ENCODE measurements at places on chromosomes 6 and 20.

DNA sequence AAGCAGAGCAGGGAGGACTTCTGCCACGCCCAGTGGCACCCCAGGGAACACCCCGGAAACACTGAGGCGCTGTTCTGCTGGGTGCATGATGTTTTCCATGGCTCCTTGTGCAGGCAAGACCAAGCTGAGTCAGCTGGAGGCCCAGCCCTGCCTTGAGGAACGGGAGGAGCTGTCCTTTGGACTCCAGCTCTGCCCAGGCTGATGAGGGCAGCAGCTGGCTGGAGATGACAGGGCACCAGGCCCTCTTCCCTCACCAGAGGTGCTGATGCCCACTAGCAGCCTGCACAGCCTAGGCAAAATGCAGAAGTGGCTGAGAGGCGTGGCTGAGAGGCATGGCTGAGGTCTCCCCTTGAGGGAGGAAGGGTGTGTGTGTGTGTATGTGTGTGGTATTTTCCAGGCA, 2.4 kb downstream of the C6orf132 start:
- DNase-seq: no peak
- H3K4me1 ChIP-seq: peaks cover 64% of the 10 kb centered on the region
- no peak overlapping the region for H3K4me3 ChIP-seq
- no peaks in the 10 kb centered on the region for H3K27me3 ChIP-seq
- H3K27ac ChIP-seq: peak overlapping the region; percentile 94

GRCh38 chr20:48153523-48153922, 368.2 kb upstream of the SULF2 start:
- H3K27ac ChIP-seq: no peak overlapping the region
- no peaks in the 10 kb centered on the region for H3K36me3 ChIP-seq
- H3K4me1 ChIP-seq: no peaks in the 10 kb centered on the region
- no peak overlapping the region for H3K4me3 ChIP-seq
- peaks cover 13% of the 10 kb centered on the region for H3K27me3 ChIP-seq
- DNase-seq: no peak

- peaks cover 4% of the 10 kb centered on the region for H3K4me1 ChIP-seq
- H3K4me3 ChIP-seq: no peak overlapping the region
- no peak overlapping the region for H3K27ac ChIP-seq
- H3K27me3 ChIP-seq: no peaks in the 10 kb centered on the region
- DNase-seq: no peak
Observed at GRCh38 chr6:1066449-1067090, 245.3 kb upstream of the FOXQ1 start.

GRCh38 chr6:28263922-28264321, 3.0 kb upstream of the ZSCAN26 start:
- H3K27me3 ChIP-seq: no peaks in the 10 kb centered on the region
- H3K27ac ChIP-seq: no peak overlapping the region
- H3K4me1 ChIP-seq: peaks cover 10% of the 10 kb centered on the region
- no peaks in the 10 kb centered on the region for H3K36me3 ChIP-seq
- H3K4me3 ChIP-seq: no peak overlapping the region
- DNase-seq: no peak

GRCh38 chr6:147595961-147596360, 87.5 kb downstream of the SAMD5 start:
- no peak overlapping the region for H3K4me3 ChIP-seq
- H3K27ac ChIP-seq: no peak overlapping the region
- no peaks in the 10 kb centered on the region for H3K4me1 ChIP-seq
- no peaks in the 10 kb centered on the region for H3K36me3 ChIP-seq

DNA sequence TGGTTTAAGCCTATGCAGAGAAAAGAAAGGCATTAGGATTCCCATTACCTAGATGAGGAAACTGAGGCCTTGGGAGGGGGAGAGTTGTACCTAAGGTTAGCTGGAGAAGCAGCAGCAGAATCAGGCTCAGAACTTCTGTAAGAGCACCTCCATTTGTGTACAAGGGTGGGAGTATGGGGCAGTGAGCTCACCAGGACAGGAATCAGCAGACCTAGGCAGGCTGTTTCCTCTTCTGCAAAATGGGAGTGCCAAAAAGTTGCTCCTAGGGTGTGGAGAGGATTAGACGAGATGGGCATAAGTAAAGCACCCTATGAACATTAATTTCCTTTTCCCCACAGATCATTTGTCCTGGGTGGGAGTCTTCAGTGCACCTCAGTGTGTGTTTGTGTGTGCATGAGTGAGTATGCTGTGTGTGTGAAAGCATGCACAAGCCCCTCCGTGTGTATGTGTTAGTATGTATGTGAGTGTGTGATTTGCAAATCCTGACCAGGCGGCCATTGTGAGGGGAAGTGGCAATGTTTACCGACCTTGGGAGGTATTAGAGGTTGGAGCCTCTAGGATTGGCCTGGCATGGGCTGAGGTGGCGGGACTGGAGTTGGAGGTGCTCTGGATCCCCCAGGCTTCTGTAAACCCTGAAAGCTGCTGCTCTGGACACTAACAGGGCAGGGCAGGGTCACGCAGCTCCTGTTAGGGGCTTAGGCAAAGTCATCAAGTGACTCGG, 78.8 kb downstream of the VEGFA start:
- H3K4me1 ChIP-seq: no peaks in the 10 kb centered on the region
- H3K4me3 ChIP-seq: no peak overlapping the region
- no peak for DNase-seq
- H3K36me3 ChIP-seq: no peaks in the 10 kb centered on the region
- H3K27ac ChIP-seq: no peak overlapping the region

DNA sequence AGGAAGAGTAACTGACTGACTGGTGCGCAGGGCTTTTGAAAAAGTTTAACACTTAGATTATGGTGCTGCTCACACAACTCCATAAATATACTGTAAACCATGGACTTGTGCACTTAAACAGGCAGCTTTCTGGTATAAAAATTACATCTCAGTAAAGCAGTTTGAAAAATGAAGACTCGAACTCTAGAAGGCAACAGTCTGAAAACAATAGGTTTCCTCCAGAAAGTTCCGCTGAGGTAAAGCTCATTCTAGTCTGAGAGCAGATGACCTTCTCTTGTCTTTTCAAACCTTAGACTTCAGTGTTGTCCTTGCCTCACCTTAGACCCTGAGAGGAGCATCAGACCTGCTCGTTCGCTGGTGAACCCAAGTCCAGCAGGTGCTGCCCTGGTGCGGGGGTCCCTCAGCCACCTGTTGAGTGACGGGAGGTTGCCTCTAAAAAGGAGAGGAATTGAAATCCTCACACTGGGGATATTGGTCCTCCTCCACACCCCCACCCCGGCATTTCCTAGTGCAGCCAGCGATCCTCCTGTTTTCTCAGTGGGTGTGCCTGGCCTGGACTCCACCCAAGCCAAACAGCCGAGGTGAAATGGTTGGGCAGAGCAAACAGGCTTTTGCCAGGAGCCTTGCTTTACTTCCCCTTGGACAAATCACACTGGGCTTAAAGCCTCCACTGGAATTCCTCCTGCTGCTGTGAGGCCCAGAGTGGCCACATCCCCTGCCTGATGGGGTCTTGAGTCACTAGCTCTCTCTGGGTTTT, 14.7 kb upstream of the PYGB start:
- H3K4me1 ChIP-seq: peaks cover 79% of the 10 kb centered on the region
- H3K27me3 ChIP-seq: no peaks in the 10 kb centered on the region
- peak overlapping the region; percentile 100 for H3K27ac ChIP-seq
- H3K36me3 ChIP-seq: no peaks in the 10 kb centered on the region

GRCh38 chr6:142523515-142524375, 221.9 kb downstream of the ADGRG6 start:
- H3K27me3 ChIP-seq: peaks cover 4% of the 10 kb centered on the region
- no peak for DNase-seq
- H3K36me3 ChIP-seq: no peaks in the 10 kb centered on the region
- no peak overlapping the region for H3K27ac ChIP-seq
- no peak overlapping the region for H3K4me3 ChIP-seq

DNA sequence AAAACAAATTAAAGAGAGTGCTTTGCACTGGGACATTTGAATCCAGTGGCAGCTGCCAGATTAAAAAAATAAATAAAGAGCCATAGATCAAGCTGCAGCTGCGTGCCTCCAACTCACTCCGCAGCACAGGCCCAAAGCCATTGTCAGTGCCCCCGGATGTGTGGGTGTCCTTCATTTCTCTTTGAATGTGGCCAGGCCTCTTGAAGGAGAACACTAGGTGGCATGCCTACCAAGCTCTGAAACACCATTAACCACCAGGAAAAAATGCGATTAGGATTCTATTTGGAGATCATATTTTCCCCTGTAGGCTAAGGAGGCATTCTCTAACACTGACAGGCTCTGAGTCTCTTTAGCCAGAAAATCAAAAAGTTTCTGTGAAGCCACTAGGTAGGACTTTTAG, 549.8 kb downstream of the PRKN start:
- H3K4me3 ChIP-seq: no peak overlapping the region
- DNase-seq: no peak
- no peaks in the 10 kb centered on the region for H3K27me3 ChIP-seq
- no peaks in the 10 kb centered on the region for H3K4me1 ChIP-seq

DNA sequence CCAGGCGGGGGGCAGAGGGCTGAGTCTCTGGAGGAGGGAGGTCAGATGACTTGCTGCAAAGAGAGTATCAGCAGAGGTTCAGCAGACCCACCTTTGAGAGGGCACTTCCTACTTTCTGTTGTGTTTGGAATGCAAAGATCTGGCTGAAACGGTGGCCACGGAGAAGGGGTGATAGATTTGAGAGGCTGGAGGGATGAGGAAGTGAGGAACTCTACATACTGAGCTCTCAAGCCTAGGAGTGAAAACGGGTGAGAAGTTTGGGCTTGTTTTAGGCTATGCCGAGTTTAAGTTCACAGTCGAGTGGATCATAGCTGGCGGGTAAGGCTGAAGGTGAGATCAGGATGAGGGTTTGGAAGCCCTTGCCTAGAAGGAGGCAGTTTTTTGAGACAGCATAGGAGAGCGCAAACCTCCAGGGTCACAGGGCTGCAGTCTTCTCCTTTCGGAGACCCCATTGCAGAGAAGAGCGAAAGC, 477 bp upstream of the ITPA start:
- DNase-seq: no peak
- H3K4me3 ChIP-seq: peak overlapping the region; percentile 88
- peak overlapping the region; percentile 99 for H3K27ac ChIP-seq
- peaks cover 13% of the 10 kb centered on the region for H3K4me1 ChIP-seq

GRCh38 chr6:134299236-134299635, 18.7 kb downstream of the SGK1 start:
- H3K4me1 ChIP-seq: no peaks in the 10 kb centered on the region
- no peaks in the 10 kb centered on the region for H3K36me3 ChIP-seq
- H3K4me3 ChIP-seq: no peak overlapping the region
- H3K27me3 ChIP-seq: no peaks in the 10 kb centered on the region
- H3K27ac ChIP-seq: no peak overlapping the region

DNA sequence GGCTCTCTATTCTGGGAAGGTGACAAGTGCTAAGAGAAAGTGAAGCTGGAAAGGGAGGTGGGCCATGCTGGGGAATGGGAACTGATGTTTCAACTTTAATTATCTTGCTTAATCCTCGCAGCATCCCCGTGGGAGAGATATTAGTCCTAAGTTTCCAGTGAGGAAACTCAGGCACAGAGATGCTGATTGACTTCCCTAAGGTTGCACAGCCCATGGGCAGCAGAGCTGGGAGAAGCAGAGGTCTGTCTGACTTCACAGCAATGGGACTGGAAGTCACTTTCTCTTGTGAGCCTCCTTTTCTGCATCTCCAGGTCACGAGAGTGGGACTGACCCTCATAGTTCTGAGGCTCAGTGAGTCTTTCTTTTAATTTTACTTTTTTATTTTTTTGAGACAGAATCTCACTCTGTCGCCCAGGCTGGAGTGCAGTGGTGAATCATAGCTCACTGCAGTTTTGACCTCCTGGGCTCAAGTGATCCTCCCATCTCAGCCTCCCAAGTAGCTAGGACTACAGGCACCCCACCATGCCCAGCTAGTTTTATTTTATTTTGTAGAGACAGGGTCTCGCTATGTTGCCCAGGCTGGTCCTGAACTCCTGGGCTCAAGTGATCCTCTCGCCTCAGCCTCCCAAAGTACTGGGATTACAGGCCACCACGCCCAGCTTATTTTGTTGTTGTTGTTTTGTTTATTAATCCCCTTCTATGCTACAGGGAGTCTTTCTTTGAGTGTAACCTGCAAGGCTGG, 2.6 kb downstream of the RAB44 start:
- no peak overlapping the region for H3K27ac ChIP-seq
- no peak for DNase-seq
- H3K4me1 ChIP-seq: no peaks in the 10 kb centered on the region
- H3K36me3 ChIP-seq: no peaks in the 10 kb centered on the region

DNA sequence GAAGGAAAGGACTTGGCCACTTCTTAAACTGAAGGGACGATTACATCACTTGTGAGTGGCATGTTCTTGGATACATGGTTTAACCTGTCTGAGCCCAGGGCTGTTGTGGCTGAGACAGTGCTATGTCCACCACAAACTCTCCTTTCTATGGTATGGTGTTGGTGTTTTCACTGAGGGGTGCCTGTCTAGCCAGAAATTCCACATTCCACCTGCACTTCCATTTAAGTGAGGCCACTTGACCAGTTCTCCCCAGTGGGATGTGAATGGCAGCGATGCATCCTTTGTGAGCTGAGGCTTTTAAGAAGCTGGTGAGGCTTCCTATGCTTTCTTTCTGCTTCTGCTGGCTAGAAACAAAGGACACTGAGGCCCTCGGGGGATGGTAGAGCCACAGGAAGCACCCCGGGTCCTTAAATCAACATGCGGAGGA, 151.4 kb upstream of the CHD6 start:
- H3K27ac ChIP-seq: no peak overlapping the region
- no peak for DNase-seq
- no peak overlapping the region for H3K4me3 ChIP-seq
- no peaks in the 10 kb centered on the region for H3K36me3 ChIP-seq
- peaks cover 4% of the 10 kb centered on the region for H3K27me3 ChIP-seq
- no peaks in the 10 kb centered on the region for H3K4me1 ChIP-seq

- no peaks in the 10 kb centered on the region for H3K36me3 ChIP-seq
- H3K4me3 ChIP-seq: peak overlapping the region; percentile 41
- no peaks in the 10 kb centered on the region for H3K27me3 ChIP-seq
- no peak for DNase-seq
- no peak overlapping the region for H3K27ac ChIP-seq
- no peaks in the 10 kb centered on the region for H3K4me1 ChIP-seq
Observed at GRCh38 chr6:122323361-122323760, 76.1 kb upstream of the HSF2 start.

- no peaks in the 10 kb centered on the region for H3K36me3 ChIP-seq
- H3K27me3 ChIP-seq: no peaks in the 10 kb centered on the region
- DNase-seq: no peak
- H3K4me3 ChIP-seq: no peak overlapping the region
Observed at GRCh38 chr6:154298297-154298696, 58.3 kb downstream of the IPCEF1 start.

DNA sequence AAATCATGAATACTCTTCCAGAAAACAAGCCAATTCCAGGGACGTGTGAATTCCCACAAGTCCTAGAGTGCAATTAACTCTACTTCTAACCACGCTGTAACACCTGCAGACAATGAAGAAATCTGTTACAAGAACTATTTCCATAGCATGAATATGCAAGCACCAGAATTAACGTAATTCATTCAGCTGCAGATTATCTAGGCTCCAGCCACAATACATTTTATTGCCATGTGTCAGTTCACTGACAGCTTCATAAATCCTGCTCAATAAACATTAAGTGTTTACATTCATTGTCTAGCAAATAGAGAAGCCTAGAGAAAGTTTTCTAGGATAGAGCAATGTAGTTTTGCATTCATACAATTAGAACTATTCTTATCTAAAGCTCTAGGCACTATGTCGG, 1348.5 kb downstream of the GRIK2 start:
- peak overlapping the region; percentile 44 for H3K27ac ChIP-seq
- DNase-seq: no peak
- peaks cover 15% of the 10 kb centered on the region for H3K4me1 ChIP-seq
- no peaks in the 10 kb centered on the region for H3K27me3 ChIP-seq

GRCh38 chr6:100220543-100220942, 226.5 kb upstream of the MCHR2 start:
- no peak overlapping the region for H3K27ac ChIP-seq
- H3K36me3 ChIP-seq: no peaks in the 10 kb centered on the region
- DNase-seq: no peak
- H3K4me3 ChIP-seq: no peak overlapping the region
- no peaks in the 10 kb centered on the region for H3K4me1 ChIP-seq
- no peaks in the 10 kb centered on the region for H3K27me3 ChIP-seq
